ENCODE measurements at places on chromosomes 6 and 20.

DNA sequence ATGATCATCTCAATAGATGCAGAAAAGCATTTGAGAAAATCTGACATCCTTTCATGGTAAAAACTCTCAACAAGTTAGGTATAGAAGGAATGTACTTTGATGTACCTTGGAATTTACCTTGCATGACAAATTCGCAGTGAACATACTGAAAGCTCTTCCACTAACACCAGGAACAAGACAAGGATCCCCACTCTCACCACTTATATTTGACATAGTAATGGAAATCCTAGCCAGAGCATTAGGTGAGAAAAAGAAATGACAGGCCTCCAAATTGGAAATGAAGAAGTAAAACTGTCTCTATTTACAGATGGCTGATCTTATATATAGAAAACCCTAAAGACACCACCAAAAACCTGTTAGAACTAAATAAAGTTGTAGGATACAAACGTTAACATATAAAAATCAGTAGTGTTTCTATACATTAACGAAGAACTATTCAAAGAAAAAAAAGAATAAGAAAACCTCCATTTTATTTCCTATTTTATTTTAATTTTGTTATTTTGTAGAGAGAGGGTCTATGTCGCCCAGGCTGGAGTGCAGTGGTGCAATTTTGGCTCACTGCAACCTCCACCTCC, 26.9 kb downstream of the PCNA start:
- DNase-seq, result no peak

- DNase-seq, result no peak
These were observed 122.8 kb upstream of the B3GAT2 start for GRCh38 chr6:71079677-71080076.

DNA sequence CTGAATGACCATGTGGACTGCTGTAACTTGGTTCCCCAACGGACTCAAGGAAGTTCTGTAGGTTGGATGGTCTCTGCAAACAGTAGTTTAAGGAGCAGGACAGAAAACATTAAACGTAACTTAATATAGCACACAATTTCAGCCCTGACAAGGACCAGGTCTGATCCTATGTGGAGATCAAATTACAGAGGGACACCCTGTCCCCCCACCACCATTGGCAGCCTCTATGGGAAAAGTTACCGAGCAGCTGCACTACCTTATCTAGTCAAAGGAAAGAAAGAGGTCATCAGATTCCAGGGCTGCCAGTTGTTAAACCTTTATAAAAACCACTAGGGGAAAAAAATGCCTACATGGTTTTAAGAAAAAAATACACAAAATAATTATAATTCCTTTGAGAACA, 191.5 kb upstream of the RSPO3 start:
- DNase-seq, result no peak

DNA sequence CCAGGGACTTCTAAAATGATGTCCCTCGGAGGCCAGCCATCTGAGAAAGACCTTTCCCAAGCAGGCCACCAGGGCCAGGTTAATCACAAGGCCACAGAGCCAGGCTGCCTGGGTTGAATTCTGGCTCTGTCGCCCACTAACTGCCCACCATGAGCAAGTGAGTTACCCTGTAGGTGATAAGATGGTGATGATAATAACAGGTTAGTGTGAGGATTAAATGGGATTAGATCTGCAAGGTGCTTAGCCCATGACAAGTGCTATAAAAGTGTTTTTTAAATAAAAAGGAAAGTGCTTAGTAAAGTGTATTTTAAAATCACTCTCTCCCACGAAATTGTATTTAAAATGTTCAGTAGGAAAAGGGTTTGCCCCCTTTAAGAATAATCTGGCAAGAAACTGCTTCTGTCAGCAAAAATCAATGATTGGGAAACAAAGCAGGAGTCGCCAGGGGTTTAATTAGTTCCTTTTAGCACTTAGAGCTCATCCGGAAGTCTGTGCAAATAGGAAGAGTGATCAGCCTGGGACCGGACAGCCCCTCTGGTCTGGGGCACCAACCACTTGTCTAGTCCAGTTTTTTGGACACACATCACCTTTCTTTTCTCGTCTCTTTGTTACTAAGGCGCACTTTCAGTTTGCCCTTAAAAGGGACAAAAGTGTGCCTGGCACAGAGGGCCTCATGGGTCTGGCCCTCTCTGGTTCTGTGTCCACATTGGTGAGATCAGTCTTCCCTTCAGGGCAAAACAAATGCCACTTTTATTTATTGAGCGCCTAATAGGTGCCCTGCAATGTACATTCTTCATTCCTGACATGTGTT, 150.4 kb downstream of the GRM4 start:
- DNase-seq, result no peak

GRCh38 chr6:18160911-18161310, 5.7 kb downstream of the KDM1B start:
- DNase-seq, result no peak

- DNase-seq, result no peak
These were observed 138.0 kb upstream of the TBX18 start for GRCh38 chr6:84902354-84902928.

DNA sequence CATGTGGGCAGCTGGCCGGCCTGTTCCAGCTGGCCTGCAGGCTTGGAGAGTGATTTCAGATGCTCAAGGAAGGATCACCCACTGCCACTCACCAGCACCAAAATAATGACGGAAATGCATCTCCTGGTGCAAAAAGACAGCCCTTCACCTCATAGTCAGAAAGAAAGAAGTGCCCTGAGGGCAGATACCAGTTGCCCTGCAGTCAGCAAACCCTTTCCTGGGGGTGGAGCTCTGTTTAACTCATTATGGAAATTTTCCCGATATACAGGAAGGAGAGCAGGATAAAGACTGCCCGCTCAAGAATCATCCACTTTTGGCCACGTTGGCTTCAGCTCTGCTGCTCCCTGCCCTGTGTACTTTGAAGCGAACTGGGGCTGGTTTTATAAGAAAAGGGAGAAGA, 127.9 kb downstream of the GRM4 start:
- no peak for DNase-seq

DNA sequence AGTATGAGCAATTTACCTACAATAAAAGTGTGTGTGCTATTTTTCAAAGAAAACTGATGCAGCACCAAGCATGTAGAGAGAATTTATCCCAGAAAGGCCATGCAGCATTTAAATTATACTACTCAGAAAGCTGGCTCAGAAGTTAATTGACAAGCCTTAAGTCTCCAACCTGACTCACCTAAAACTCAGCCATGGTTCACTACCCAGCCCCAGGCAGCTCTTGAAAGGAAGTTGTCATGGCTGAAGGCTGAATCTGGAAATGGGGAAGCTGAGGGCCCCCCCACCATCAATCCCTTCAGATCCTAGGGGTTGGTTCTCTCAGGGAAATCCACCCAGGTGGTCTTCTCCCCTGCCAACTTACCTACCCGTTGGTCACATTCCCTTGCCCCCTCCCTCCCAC, 19.7 kb downstream of the PPIL6 start:
- DNase-seq, result no peak

GRCh38 chr6:5471637-5472398, 210.5 kb downstream of the FARS2 start:
- DNase-seq, result no peak

Data from smooth muscle cell of the brain vasculature (primary cell).